ENCODE measurements at places on chromosomes 5 and 9.
A peak's percentile ranks its signal among the peaks of the same experiment; 100 is the strongest.

GRCh38 chr9:91028166-91028827 lies 226.7 kb downstream of the SYK start:
- no peak for DNase-seq

DNA sequence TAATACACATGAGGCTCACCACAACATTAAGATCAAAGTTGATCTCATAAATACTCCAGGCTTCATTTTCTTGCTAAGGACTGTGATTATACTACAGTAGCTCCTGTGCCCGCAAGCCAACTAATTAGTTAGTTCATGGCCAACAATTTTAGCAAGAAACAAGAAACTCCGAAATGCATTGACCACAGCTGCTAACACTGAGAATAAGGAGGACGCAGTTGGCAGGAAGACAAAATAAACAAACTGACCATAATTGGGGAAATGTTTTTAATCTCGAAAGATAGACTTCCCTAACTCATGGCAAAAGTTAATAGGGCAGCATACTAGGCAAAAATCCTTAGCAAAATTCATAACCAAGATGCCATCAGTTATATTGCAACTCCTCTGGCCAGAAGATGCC lies 115.5 kb upstream of the SPEF2 start:
- DNase-seq = no peak

DNA sequence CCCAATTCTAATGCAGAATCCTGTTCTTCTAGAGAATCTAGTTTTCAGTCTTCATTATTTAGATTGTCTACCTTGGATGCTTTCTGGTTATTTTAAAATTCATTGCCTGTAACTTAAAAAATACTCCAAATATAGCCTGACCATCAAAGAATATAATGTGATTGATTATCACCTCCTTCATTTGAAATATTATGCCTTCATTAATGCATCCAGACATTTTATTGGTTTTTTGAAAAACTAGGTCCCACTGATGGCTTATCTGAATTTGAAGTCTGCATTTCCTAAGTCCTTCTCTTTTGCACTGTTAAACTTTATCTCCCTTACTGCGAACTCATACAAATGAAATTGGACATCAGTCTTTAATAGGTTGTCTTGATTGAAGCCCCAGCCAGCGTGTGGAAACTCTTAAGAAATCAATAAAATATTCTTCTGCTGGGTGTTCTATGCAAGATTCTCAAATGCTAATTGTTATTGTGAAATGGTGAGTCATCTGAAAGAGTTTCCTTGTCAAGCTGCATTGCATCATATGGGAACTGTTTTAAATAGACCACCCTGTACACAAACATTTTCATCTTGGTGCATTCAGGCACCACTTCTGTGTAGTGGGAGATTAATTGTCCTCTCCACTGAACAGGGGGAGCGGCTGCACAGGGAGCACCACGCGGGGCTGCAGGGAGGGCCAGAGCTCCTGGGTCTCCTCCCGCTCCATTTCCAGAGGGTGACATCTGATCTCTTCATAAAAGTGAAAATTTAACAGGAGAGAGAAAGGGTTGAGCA lies 92.3 kb upstream of the FANCC start:
- DNase-seq = peak; percentile 11

DNA sequence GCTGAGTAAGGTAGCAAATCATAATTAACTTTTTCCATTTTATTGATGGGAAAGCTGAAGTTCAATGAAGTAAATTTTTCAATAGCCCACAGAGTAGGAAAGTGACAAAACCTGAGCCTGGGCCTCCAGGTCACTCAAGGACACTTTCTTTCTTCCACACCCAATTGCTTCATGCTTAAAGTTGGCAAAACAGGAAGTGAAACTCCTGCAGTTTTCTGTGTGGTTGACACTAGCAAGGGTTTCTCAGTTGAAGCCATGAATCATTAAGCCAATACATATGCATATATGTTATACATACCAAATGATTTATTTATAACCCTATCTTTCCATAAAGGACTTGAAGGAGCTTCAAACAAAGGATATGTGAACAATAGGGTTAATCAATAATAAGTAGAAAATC lies 13.9 kb downstream of the TLR4 start:
- DNase-seq = peak; percentile 10

GRCh38 chr9:107932601-107933000 lies 443.0 kb upstream of the KLF4 start:
- no peak for DNase-seq

DNA sequence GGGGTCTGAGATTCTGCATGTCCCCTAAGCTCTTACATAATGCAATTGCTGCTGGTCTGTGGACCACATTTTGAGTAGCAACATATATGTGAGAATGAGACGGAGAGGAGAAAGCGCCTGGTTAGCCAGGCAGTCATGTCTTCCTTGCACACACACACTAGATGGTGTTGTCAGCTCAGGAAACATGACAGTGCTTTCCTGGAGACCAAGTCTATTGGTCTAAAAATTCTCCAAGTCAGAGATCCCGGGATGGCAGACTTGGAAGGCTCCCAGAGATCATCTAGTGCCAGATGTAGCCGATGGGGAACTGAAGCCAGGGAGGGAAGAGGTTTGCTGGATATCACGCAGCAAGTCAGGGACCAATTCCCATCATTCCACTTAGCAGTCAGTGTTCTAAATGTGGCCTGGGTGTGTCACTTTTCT lies 53.4 kb downstream of the GALNT12 start:
- DNase-seq = peak; percentile 56

GRCh38 chr5:12277504-12278192 lies 373.4 kb upstream of the CTNND2 start:
- DNase-seq = no peak

- no peak for DNase-seq
Observed at GRCh38 chr9:81573415-81574321, 115.7 kb downstream of the TLE1 start.

DNA sequence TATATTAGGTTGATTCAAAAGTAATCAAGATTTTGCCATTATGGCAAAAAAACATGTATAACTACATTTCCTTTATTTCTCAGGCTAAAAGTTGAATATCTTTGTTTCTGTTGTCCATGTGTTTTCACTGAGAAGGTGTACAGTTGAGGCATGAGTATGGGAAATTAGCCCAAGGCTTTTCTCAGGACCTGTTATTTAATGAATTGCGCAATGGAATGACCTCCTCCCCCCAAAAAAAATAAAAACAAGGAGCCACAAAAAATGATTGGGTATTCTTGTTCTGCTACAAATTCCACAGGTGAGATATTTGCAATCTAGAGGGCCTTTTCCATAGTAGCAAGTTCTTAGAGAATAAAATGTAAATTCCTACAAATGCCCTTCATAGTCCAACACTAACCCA lies 186.8 kb downstream of the TRPM3 start:
- DNase-seq = no peak

- peak; percentile 56 for DNase-seq
Observed at GRCh38 chr9:107213561-107214028, 69.5 kb upstream of the RAD23B start.

DNA sequence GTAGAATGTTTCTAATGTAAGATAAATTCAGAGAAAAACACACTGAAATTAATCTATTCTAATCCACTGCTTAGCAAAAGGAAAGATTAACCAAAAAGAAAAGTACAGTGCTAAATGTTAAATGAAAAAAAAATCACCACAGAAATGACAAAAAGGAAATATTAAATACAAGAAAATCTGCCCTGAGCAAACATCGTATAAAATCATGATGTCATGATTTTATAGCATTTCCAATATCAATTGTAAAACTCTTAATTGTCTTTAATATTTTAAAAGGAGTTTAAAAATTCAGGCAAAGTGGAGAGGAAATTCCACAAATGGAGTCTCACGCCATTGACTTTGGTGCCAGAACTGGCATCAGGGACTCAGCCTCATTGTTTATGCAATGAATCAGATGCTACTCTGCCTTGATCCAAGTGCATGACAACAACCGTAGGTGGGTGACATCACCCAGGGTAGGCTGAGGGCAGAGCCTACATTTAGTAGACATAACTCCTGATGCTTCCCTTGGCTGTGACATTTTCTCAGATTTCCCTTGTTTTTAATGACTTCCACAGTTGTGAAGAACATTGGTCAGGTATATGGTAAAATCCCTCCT lies 696.8 kb downstream of the SEMA5A start:
- DNase-seq = peak; percentile 61

DNA sequence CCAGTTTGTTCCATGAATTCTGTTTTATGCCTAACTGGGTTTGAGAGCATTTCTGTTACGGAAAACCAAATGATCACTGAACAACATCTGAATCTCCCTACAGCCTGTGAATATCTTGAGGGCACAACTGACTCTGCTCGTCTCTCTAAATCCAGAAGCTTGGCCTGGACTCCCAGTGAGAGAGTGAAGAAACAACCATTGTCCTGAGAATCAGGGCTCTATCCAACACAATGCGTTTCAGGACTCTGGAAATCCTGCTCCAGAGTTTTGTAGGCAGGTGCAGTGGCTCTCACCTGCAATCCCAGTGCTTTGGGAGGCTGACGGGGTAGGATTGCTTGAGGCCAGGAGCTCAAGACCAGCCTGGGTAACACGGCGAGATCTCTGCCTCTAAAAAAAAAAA lies 7.8 kb upstream of the MVB12B start:
- no peak for DNase-seq

GRCh38 chr9:20623021-20623747 lies 885 bp upstream of the MLLT3 start:
- peak; percentile 79 for DNase-seq

DNA sequence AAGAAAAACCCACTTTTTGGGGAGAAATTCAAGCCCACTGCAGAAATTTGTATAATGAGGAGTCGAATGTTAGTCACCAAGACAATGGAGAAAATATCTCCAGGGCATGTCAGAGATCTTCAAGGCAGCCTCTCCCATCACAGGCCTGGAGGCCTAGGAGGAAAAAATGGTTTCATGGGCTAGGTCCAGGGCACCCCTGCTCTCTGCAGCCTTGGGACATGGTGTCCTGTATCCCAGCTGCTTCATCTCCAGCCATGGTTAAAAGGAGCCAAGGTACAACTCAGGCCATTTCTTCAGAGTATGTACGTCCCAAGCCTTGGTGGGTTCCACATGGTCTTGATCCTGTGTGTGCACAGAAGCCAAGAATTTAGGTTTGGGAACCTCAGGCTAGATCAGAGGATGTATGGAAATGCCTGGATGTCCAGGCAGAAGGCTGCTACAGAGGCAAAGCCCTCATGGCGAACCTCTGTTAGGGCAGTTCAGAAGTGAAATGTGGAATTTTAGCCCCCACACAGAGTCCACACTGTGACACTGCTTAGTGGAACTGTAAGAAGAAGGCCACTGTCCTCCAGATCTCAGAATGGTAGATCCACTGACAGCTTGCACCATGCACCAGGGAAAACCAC lies 561.4 kb downstream of the ISL1 start:
- DNase-seq = no peak

DNA sequence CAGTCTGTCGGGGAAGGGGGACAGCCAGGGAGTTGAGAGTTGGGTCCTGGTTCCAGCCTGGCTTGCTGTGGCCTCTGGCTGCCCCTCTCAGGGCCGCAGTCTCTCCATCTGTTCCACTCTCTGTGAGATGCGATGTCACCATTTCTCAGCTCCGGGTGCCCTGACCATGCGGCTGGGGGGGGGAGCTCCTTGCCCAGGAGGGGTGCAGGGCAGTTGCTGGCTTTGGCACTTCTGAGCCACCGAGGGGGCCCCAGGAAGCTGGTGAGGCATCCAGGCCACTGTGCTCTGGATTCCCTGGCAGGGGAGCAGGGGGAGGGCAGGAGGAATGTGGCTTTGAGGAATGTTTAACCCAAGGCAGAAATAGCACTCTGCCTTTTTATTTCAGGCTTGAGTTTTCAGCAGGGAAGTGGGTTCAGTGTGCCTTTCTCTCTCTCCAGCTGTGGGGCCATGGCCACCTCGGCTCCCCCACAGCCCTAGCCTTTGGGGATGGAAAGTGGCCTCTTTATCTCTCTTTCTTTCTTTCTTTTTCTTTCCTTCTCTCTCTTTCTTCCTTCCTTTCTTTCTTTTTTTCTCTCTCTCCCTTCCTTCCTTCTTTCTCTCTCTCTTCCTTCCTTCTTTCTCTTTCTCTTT lies 11.0 kb downstream of the NCS1 start:
- no peak for DNase-seq

DNA sequence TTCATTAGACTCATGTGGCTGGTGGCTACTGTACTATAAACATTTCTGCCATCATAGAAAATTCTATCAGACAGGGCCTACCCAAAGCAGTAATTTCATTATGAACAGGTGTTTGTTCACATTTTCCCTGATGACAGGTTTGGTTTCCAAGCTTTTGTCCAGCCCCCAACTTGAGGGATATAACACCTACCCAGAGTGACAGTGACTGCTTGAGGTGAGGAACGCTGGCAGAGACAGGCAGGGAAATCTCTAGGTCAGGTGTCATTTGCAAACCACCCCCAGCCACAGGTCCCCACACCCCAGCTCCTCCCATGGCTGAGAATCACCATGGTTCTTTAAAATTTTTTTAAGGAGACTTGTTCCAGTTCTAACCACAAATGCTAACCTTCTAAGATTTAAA lies 25.5 kb downstream of the GOLM1 start:
- peak; percentile 67 for DNase-seq

- DNase-seq = peak; percentile 97
Observed at GRCh38 chr9:76756268-76756640, 8.0 kb upstream of the PCA3 start.

GRCh38 chr9:3902631-3903030 lies 376.8 kb upstream of the RFX3 start:
- DNase-seq = no peak

GRCh38 chr9:96476591-96476990 lies 26.6 kb downstream of the HABP4 start:
- no peak for DNase-seq
